H7 (cell line): ENCODE measurements at places on chromosomes 3 and 15.
A peak's percentile ranks its signal among the peaks of the same experiment; 100 is the strongest.

DNA sequence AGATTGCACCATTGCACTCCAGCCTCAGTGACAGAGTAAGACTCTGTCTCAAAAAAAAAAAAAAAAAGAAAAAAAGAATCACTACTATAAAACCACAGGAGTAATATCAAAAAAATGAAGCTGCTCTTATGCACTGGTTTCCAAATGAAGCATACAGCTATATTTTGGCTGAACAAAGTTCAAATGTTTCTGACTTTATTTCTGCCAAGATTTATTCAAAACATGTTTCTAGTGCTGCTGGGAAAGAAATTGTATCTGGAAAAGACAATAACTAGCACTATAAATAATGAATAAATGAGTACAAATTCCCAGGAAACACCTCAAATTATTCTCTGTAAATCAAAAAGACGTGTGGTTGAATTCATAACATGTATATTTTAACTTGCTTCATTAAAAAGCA, 102.5 kb upstream of the MME start:
- no peak for DNase-seq

GRCh38 chr15:63513728-63514127, 9.3 kb downstream of the USP3 start:
- DNase-seq = no peak

GRCh38 chr3:53744351-53744750, 101.9 kb downstream of the CHDH start:
- peak; percentile 66 for DNase-seq

DNA sequence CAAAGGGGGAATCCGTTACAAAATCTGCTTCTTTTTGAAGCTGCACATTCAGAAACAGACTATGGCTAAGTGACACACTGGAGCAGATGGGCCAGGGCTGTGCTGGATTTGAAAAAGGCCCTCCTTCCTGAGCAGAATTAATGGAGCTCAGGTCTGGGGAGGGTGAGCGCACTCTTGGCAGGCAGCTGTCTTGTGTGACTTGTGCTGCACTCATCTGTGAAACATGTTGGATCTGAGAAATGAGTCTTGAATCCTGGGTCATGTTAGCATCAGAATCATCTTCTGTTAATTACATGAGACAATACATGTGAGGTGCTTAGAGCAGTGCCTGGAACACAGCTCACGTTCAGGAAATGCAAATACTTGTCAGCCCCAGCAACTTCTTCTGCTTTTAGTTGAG, 219.6 kb downstream of the THSD4 start:
- DNase-seq = no peak

DNA sequence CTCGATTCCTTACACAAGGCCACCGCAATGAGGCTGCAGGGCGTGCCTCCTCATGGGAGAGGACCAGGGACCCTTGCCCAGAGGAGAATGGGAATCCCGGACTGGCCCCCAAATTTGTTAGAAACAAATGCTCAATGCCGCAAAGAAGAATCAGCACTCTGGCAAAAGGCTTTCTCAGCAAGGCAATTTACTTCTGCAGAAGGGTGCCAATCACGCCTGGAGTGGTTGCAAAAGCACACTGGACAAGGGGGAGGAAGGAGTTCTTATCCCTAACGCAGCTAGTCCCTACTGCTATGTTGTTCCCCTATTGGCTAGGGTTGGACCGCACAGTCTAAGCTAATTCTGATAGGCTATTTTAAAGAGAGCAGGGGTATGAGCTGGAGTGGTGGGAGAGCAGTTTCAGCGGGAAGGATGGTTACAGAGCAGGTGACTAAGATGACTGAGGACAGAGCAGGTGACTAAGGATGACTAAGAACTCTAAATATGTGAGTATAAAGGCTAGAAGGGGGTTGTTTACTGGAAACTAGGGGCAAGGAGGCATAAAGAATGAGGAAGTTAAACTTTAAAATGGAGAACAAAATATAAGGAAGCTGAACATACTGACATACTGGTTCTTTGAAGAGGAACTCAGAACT, 48.5 kb downstream of the KATNBL1 start:
- no peak for DNase-seq

- no peak for DNase-seq
These were observed 44.9 kb upstream of the TMC3 start for GRCh38 chr15:81418891-81419290.

DNA sequence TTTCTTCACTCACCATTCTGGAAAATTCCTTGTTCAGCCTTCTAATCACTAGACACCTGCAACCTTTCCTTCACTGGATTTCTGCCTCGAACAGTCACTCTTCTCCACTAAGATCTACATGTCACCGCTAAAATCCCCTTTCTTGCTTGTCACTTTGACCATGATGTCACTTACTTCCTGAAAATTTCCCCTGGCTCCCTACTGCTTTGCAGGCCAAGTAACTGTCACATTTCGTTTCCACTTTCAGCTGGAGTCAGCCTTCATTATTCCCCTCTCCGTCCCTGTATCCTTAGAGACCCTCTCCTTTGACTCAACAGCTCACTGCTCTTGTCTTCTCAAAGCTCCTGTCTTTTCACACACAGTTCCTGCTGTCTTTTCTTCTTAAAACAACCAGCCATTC, 15.9 kb downstream of the CHL1 start:
- no peak for DNase-seq

GRCh38 chr3:180306155-180306554, 269.4 kb upstream of the PEX5L start:
- DNase-seq = no peak

DNA sequence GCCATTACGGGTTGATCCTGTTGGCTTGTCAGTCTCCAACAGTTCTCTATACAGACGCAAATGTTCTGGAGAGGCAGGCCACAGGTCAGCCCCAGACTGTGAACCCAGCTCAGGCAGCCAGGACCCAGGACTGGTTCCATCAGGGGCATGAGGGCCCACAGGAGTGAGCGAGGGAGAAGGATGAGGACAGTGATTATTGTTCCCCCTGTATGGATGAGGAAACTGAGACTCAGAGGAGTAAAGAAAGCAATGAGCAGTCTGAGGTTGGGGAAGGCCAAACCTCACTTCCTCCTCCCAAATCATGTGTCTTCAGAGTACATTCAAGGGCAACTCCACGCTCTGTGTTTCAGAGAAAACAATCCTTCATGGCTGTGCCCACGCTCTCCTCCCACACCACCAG, 121.9 kb downstream of the RPLP1 start:
- no peak for DNase-seq

- DNase-seq = peak; percentile 97
These were observed 17.2 kb downstream of the MYL3 start for GRCh38 chr3:46845860-46846623.

GRCh38 chr15:61327019-61327631, 98.0 kb upstream of the RORA start:
- DNase-seq = no peak

GRCh38 chr3:80733522-80734176, 965.9 kb upstream of the ROBO1 start:
- no peak for DNase-seq

- no peak for DNase-seq
These were observed 51.6 kb downstream of the SUCLG2 start for GRCh38 chr3:67602816-67603215.

- no peak for DNase-seq
These were observed 121.1 kb downstream of the OXSM start for GRCh38 chr3:25910997-25911396.

DNA sequence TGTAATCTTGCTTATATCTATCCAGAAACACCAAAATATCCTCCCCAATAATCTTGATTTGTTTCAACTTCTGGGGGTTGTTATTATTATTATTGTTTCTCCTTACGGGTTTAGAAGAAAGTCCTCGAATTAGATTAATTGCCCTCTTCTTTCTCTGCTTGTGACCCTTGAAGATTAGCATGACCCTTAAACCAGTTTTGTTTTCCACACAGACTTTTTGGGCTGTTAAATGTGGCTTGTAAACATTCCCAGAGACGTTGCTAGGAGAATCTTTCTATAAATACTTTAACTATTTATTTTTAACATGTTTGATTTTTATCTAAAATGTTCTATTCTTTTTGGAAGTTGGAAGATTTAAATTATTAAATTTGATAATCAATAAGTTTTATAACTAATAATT, 4.3 kb upstream of the SUCNR1 start:
- DNase-seq = no peak

DNA sequence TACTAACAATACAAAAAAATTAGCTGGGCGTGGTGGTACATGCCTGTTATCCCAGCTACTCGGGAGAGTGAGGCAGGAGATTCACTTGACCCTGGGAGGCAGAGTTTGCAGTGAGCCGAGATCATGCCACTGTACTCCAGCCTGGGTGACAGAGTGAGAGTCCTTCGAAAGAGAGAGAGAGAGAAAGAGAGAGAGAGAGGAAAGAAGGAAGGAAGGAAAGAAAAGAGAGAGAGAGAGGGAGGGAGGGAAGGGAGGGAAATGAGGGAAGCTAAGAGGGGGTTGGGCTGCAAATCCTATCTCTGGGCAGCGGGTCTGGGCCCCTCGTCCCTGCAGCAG, 59.9 kb upstream of the TFRC start:
- DNase-seq = no peak

GRCh38 chr3:130828948-130829947, 64.6 kb upstream of the ATP2C1 start:
- peak; percentile 39 for DNase-seq

DNA sequence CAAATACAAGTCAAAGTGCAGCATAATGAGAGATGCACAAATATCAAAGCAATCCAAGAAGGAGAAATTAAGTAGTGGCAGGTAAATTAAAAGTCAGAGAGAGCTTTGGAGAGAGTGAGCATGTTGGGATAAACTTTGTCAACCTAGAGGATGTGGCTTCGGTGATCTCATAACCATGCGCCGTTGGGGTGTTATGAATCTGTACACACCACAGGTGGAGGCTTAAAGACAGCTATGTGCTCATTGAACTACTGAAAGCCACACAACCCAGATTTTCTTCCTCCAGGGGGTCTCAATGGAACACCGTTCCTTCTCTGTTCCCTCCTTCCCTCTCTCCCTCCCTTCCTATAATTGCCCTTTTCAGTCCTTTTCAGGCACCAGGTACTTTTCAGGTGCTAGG, 52.0 kb downstream of the SUCNR1 start:
- no peak for DNase-seq

GRCh38 chr15:77228828-77229227, 157.9 kb upstream of the TSPAN3 start:
- no peak for DNase-seq

GRCh38 chr3:14256046-14256445, 77.4 kb downstream of the LSM3 start:
- no peak for DNase-seq

DNA sequence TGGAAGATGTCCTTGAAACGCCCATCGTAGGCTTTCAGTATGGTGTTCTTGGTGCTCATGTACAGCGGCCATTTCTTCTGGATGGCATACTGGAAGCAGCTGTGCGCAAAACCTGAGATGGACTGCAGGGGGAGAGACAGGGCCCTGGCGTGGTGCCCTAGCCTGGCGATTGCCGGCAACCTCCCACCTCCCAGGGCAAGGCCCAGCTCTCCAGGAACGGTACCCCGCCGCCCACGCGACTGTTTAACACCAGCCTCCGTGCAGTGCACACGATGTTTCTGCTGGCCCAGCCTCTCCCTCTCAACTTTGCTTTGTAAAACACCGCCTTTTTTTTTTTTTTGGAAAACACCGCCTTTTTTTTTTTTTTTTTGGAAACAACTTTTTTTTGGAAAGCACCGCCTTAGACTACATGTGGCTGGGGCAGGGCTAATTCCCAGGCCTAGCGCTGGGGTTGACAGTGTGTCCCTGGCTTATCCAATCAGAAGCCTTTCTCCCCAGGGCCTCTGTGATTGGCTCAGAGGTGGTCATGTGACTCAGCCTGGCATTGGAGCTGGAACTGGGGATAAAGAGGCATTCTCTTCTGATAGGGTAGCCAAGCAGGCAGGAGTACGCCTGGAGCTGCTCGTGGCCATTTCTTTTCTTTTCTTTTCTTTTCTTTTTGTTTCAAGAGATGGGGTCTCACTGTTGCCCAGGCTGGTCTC, 14.7 kb downstream of the IDH2 start:
- peak; percentile 85 for DNase-seq

DNA sequence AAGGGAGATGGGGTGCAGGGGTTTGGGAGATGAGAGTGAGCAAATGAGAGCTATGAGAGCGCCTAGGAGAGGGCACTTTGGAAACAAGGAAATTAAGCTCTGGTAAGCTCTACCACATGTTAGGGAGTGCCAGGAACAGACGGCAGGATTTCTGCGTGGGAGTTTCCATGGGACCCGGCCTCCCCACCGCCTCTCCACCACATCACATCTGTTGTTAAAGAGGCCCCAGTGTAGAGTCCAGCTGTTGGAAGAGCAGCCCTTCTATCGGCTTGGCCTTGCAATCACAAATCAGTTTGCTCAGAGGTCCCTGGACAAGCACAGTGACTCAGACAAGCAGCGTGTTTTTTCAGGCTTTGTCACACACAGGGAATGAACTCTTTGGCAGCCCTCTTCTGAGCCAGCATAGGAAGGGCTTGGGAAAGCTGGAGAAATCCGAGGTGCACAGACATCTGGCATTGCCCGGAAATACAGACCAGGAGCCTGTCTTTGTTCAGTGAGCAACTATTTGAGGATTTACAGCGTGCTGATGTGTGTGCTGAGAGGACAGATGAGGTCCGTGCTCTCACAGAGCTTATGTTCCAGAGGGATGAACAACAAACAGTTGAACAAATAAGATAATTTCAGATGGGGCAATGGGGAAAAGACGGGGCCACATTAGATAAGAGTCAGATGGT, 370.6 kb upstream of the PROK2 start:
- no peak for DNase-seq

DNA sequence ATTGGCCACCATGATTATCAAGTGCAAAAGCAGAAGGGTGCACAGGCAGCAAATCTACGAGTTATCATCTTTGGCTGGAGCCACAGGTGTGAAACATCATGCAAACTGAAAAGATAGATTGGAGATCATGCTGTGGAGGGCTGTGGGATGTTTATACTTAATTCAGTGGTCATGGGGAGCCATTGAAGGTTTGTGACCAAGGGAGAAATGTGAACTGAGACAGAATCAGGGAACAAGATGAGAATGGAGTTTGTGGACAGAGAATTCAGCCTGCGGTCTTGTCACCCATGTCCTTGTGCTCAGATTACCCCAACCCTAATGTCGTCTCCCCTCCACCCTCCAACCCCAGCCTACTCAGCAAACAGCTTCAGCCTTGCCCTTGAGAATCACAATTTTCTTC, 62.9 kb upstream of the ACAN start:
- DNase-seq = no peak

GRCh38 chr3:99859825-99860224, 42.2 kb downstream of the CMSS1 start:
- DNase-seq = no peak

DNA sequence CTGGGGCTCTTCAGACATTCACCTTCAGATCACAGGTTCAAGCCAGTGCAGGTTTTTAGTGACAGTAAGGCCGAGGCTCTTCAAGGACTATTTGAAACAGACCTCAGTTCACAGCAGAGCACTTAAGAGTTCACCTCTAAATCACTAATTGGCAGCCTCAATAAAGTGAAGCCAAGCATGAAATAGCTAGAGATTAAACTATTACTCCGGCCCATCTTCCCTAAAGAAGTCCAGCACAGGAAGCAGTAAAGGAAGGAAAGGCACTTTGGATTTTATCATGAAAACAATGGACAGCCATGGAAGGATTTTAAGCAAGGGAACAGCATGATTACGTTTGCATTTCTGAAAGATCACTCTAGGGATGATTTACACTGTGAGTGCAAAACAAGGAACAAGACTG, 27.6 kb upstream of the ARL6 start:
- DNase-seq = no peak

- no peak for DNase-seq
These were observed 74.0 kb upstream of the CTNNB1 start for GRCh38 chr3:41125258-41125657.
